ENCODE measurements at places on chromosomes 5 and 9.

DNA sequence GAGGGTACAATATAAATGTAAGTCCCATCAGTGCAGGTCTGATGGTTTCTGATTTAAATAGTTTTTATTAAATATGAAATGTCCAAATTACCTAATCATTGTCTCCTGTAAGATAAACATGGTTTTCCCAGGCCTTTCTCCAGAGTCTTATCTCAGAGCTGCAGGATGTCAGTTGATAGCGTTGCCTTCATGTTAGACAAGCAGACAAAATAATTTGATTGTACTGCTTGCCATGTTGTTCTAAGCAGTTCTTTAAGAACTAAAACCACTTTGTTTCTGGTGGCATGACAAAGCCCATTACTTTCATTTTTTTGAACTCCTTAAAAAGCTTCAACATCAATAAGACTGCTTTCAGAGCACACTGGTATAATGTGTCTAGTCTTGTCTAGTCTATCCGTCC, 1073.5 kb downstream of the MAT2B start:
- no peak for DNase-seq

GRCh38 chr5:4156889-4157288, 561.3 kb downstream of the IRX1 start:
- DNase-seq = no peak

- DNase-seq = no peak
These were observed 407.0 kb upstream of the KLF4 start for GRCh38 chr9:107896544-107896943.

DNA sequence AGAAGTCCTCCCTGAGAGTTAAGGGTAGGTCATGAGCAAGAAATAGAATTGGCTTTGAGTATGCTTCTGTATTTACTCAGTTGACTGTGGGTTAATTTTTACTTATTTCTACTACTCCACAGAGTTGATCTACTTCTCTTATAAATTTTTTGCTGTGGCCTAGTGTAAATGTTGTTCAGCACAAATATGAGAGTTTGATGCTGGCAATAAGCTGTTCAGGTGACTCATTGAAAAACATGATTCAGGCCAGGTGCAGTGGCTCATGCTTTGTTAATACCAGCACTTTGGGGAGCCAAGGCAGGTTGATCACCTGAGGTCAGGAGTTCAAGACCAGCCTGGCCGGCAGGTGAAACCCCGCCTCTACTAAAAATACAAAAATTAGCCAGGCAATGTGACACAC, 4.5 kb upstream of the CDK7 start:
- no peak for DNase-seq

GRCh38 chr9:682633-683508, 158.6 kb upstream of the DMRT1 start:
- no peak for DNase-seq

GRCh38 chr5:140182075-140182711, 7.2 kb downstream of the CYSTM1 start:
- no peak for DNase-seq

- DNase-seq = no peak
These were observed 103.4 kb downstream of the CFAP95 start for GRCh38 chr9:69923972-69924371.

DNA sequence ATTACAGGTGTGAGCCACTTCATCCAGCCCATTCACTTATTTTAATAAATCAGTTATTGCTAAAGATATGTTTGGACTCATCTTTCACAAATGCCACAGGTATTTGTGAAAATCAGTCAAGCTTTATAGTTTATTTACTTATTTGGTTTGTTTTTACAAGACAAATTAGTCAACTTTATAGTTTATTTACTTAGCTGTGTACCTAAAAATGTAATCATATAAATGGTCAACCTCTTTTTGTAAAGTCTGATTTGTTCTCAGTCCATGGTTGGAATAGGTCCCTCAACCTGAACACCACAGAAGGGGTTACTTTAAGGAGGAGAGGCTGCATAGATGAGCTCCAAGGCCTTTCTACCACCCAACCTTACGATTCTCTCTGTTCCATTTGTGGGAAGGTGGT, 80.2 kb downstream of the GNAQ start:
- no peak for DNase-seq

DNA sequence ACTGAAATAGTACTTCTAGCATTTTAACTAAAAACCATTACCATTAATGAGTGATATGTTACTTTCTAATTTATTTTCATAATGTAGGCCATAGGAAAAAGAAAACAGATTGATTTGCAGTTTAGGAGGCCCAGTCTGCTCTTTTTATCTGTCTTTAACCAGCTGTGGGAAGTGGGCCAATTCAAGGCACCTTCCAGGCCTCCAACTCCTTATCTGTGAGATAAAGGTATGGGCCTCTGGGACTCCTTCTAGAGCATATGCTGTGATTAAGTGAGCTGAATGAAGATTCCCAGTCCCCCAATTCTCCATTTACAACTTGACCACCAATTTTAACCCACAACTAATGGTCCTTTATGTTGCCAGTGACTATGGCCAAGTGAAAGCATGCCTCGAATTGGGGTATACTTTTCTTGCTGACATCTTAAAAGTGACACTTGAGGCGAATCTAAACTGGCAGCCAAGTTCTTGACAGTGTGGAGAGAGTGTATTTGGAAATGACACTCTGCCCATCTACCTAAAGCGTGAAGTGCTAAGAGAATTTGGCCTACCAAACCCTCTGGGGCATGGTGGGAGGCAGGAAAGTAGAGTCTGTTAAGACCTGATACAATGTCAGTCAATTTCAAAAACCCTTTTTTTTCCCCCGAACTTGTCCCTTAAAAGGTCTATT, 88.3 kb downstream of the PIK3R1 start:
- DNase-seq = no peak

DNA sequence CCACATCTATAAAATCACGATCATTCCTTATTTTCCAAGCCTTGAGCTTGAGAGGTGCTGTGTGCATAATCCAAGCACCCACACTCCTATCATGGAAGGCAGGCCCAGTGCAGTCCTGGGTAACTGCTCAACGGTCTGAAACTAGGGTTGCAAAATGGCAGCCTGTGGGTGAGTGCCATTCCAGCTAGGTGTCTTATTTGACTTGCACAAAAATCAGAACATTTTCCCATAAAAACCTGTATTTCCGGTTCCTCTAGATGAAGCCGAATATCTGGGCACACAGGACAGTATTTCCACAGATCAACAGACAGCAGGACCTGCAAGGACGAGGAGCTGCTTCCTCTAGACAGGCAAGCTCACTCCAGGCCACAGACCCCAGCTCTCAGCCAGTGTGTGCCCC, 588.8 kb downstream of the BNC2 start:
- DNase-seq = no peak

DNA sequence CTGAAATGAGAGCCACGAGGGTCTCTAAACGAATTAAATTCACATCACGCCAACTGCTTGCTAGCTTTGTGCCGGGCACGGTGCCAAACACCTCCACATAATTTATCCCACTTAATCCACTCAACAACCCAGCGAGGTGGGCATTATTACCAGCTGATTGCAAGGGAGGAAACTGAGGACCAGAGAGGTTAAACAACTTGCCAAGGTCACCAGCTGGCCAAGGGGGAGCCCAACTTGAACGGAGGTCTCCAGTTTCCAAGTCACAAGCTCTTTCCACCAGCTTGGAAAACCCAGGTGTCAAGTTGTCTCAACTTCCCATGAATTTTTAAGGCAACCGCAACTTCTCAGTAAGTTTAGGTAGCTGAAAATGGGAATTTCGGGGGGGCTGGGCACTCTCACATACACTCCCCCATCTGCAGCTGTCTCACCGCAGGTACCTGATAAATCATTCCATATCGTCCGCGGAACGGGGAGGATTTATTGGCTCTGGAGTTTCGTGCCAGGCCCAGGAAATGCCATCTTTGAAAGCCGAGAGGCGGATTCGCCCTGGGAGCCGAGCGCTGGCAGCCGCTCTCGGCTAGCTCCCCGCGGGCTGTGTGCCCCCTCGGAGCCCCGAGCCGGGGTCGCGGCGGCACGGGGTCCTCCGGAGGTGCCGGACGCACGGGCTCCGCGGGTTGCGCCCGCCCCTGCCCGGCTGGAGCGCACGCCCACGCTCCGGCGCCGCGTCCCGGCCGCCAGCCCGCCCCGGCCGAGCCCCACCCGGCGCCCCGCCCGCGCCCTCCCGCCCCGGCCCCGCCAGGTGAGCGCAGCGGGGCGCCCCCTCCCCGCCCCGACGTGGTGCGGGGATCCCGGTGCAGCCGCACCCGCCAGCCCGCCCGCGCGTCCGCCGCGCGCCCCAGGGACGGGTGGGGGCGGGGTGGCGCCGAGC, 617 bp downstream of the PTPN3 start:
- DNase-seq = no peak

GRCh38 chr5:15243301-15244020, 256.5 kb upstream of the FBXL7 start:
- DNase-seq = no peak

- no peak for DNase-seq
These were observed 566.3 kb downstream of the MAT2B start for GRCh38 chr5:164071671-164072070.

GRCh38 chr9:92612292-92612691, 57.6 kb downstream of the IPPK start:
- no peak for DNase-seq

DNA sequence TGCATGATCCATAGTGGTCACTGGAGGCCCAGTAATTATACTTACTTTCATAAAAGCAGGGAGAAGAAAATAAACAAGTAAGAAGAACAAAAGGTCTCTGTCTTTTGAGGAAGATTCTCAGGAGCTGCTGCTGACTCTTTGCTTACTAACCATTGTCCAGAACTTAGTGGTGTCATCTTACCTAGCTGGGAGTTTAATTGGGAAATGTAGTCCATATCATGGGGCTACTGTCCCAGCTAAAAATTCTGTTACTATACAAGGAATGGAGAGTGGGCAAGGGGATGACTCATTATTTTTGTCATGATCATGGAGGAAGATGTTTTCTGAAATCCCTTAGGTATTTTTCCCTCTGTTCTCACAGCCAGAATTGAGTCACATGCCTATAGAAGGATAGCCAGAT, 639.3 kb downstream of the MTRR start:
- no peak for DNase-seq

- no peak for DNase-seq
These were observed 6.7 kb downstream of the LRRC14B start for GRCh38 chr5:197892-198489.

GRCh38 chr5:178142642-178143041, 11.0 kb downstream of the NHP2 start:
- no peak for DNase-seq

GRCh38 chr5:3024554-3024953, 273.1 kb upstream of the IRX2 start:
- DNase-seq = no peak

DNA sequence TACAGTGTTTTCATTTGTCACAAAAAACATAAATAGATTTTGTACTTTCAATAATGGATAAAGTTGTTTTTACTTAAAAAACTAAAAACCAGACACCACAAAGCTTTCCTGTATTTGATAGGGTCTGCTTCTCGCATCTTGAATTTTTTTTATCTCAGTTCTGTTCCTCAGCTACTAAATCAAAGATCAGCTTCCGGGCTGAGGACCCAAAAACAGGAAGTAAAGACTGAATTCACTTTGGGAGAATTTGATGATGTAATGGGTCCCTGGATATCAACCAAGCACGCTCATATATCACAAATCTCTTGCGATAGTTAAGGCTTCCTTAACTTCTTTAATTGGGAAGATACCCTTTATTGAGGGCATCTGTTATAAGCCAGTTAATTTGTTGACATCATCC, 24.1 kb downstream of the ITK start:
- no peak for DNase-seq

DNA sequence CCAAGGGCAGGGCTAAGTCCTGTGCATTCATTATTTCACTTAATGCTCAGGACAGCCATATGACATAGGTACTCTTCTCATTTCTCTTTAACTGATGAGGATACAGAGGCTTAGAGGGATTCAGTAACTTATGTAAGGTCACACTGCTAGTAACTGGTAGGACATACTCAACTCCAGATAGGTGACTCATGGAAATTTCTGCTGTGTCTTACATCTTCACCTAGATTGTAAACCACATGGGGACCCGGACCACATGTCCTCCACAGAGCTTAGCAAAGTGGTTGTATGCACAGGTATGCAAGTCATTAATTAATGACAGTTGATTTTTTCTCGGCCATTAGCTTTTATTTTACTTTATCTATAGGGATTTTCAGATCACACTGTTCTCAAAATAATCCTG, 29.3 kb downstream of the SLC1A1 start:
- DNase-seq = no peak

DNA sequence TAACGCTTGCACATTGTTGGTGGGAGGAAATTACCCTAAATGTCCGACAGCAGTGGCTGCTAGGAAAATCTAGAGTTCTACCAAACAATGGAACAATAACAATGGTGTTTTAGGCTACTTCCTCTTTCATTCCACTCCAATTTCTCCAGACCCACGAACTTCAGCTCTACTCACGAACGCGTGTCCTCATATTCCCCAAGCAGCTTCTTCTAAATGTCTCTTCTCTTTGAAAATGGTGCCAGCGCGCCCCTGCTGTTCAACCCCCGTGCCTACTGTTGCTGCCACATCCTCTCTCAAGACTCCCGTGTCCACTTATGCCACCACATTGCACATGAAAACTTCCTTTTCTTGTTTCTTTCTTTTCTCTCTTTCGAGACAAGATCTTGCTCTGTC, 25.6 kb downstream of the OR2V2 start:
- no peak for DNase-seq

DNA sequence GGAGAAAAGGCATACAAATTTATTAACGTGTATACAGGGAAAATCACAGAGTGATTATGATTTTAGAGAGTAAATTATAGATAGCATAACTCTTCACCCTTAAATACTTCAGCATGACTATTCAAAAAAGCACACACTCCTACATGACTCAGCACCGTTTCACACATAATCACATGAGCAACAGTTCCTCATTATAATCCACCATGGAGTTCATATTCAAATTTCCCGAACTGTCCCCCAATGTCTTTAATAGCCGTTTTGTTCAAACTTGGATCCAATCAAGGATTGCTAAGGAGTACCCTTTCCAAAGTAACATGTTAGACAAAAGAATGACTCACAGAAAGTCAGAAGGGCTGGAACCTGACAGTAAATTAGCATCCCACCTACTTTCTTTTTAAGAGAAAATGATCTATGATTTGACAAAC, 32.1 kb downstream of the RAPGEF1 start:
- no peak for DNase-seq
